ENCODE measurements at places on chromosomes 16 and 17.
A peak's percentile ranks its signal among the peaks of the same experiment; 100 is the strongest.

DNA sequence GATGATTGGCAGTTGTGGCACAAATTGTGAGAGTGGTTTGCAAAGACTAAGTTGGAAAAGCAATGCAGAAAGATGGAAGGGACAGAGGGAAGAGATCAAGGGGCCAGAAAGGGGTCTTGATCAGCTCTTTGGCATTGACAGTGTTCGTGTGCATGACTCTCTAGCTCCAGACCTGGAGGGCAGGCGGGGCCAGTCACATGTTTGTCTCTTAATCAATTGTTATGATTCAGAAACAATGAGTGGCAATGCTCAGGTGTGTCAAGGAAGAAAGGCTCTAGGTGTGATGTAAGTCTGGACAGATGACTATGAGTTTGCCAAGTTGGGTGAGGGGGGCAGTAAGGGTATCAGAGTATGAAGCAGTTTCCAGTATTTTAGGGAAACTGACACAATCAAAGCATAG lies 32.1 kb downstream of the WSB1 start:
- DNase-seq, result no peak

DNA sequence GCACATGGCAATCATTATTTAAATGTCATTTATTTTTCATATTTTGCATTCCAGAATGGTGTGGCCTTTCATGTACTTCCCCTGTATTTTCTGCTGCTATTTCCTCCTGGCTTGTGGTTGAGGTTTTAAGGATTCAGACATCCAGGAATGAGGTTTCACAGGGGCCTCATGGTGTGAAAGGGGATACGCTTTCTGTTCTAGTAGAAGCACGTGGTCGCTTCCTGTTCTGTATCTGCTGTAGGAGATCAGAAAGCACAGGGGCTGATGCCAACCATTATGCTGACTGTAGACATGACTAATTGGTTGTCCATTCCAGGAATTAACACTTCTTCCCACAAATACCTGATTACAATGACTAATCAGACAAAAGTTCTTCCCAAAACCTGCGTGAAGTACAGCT lies 405.9 kb downstream of the SHISA9 start:
- peak; percentile 37 for DNase-seq

GRCh38 chr17:73724341-73724740 lies 80.1 kb upstream of the SDK2 start:
- DNase-seq, result no peak

GRCh38 chr16:47886631-47887415 lies 269.0 kb downstream of the ABCC12 start:
- peak; percentile 37 for DNase-seq

DNA sequence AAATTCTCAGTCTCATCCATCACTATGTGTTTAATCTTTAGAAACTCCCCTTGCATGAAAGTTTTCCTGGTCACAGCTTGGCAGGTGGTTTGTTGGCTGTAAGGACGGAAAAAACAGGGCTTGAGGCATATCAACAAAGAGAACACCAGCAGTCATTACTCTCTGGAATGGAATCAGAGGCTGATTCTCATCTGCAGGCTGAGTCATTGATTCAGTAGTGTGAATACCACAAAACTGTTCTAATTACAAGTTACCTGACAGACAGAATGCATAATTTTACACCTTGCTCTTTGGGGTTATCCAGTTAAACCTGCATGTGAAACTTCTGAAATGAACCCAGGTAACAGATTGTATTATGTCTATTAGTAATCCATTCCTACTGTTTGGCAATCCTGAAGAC lies 11.5 kb upstream of the SLFN12L start:
- DNase-seq, result no peak

DNA sequence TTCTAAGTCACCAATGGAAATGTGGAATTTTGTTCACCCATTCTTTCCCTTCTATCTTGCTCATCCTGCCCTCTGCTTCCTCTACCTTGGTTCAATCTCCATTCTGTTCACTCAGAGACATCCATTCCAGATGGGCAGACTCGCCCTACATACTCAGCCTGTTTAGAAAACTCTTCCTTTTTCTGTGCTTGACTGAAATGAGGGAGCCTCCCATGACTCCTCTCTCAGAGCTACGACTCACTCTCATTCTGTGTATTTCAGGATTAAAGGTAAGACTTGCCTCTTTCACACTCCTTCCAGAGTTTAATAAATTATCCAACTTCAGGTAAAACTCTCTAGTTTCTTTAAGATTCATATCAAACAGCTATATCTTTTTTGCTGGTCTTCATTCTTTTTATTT lies 182.8 kb downstream of the HS3ST3A1 start:
- DNase-seq, result no peak

All from fibroblast of villous mesenchyme (primary cell).